ENCODE measurements at places on chromosomes 11 and 22.

DNA sequence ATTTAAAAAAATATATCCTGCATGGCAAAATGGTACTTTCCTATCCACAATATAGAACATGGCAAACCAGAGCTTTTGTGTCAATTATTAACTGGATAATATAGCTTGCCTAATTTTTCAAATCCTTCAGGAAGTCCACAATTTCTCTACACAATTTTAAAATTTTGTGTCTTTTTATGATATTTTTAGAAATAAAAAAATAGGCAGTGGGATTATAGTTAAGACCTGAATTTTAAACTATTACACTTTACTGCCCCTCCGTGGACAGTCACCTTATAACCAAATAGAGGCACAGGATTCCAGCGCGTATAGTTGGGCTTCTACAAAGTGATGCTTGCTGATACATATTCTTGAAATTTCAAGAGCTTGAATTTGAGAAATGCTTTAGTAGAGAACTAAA is 2.1 kb upstream of the DMC1 start:
- DNase-seq: peak; percentile 17

- DNase-seq: no peak
Observed at GRCh38 chr11:25423436-25424199, 908.3 kb upstream of the ANO3 start.

DNA sequence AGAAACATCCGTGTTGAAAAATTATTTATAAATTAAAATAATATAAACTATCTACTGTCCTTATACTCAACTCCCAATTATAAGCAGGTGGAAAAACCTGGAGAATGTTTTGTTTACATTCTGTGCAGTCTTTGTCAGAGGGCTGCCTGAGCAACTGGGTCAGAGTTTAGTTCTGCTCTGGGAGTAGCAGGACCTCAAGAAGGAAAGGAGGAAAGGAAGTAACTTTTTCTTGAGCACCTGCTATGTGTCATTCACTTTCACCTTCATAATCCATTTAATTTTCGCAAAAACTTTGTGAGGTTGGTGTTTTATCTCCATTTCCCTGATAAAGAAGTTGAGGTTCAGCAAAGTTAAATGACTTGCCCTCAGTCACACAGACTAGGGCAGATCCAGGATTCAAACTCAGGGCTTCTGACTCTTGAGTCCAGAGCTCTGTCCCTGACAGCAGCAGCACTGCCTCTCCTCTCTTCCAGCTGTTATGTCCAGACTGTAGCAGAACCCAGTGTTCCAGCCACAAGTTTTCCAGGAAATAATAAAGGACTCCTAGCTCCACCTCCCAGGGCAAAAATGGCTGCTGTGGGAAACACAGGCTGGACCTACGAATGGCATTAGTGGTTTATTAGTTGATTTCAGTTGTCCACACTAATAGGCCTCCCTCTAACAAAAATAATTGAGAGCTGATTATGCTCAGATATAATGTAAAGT is 6.4 kb downstream of the CD3E start:
- DNase-seq: no peak

- DNase-seq: no peak
Observed at GRCh38 chr22:44348971-44349560, 36.3 kb upstream of the SHISAL1 start.

DNA sequence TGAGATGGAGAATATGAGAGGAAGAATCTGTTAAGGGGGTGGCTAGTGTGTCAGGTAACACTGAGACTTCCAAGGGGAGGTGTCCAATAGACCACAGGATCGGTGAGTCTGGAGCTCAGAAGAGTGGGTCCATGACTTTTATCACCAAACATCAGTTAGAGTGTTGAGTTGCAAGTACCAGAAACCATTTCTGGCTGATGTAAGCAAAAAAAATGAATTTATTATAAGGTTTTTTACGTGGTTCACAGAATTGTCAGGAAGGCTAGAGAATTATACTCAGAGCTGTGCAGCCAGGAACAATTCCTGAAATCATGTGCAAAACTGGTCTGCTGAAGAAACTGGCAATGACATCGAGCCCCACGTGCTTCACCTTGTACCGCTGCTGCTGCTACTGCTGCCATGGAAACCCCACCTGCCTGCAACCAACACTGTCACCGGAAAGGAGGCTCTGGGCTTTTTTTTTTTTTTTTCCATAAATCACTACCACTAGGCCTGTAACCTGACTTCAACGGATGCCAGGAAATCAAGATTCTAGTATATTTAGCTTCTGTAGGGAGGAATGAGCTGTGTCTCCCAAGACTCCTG is 16.6 kb upstream of the STK33 start:
- no peak for DNase-seq

DNA sequence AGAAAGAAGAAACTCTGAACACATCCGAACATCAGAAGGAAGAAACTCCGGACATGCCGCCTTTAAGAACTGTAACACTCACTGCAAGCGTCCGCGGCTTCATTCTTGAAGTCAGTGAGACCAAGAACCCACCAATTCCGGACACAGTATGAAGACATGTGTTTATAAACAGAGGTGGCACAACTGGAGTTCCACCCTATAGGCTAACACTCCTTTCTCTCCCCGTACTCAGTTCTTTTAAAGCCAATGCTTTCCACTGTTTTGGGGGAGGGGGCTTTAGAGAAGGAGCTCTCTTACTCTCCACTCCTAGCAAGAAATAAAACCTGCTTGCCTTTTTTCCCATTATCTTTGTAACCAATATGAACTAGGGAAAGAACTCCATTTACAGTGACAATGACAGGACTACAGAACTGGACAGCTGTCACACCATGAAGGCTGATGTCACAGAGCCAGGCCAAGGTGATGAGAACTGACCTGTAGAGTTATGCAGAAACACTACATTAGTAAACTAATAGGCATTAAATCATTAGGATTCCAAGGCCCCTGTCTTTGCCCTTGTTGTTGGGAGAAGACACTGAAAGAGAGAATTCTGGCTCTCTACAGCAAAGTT is 733 bp downstream of the TRIM5 start:
- no peak for DNase-seq

DNA sequence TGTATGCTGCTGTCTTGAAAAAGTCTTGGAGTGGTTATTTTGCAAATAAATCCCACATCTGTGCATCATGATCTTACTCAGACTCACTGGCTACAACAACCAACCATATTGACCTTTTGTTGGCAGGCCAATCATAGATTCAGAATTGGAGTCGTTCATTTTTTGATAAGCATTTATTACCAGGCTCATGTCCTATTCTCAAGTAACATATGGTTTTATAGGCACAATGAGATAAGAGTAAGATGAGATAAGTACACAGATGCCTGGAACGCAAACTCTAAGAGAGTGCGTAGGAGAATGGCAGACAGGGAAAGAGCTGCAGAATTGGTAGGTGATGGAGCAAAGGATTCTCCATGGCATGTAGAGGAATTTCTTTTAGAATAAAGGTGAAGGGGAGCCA is 71.6 kb upstream of the SLC5A12 start:
- DNase-seq: no peak

DNA sequence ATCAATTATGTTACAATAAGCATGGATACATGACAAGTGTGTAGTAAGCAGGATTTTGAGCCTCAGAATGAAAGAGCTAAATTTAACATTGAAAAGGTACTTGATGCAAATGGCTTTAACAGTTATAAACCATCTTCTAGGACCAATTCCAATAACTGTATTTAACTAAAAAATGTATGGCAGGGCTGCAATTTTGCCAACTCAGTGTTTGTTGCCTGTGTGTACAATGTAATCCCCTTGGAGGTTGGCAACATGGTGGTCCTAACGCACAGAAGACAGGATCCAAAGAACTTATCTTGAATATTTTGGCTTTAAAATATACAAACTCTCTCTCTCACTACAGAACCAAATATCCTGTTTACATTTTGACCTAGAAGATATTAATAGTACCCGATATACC is 2314.1 kb downstream of the LRRC4C start:
- DNase-seq: no peak

GRCh38 chr11:69854713-69855112 is 35.5 kb upstream of the FGF3 start:
- DNase-seq: no peak

DNA sequence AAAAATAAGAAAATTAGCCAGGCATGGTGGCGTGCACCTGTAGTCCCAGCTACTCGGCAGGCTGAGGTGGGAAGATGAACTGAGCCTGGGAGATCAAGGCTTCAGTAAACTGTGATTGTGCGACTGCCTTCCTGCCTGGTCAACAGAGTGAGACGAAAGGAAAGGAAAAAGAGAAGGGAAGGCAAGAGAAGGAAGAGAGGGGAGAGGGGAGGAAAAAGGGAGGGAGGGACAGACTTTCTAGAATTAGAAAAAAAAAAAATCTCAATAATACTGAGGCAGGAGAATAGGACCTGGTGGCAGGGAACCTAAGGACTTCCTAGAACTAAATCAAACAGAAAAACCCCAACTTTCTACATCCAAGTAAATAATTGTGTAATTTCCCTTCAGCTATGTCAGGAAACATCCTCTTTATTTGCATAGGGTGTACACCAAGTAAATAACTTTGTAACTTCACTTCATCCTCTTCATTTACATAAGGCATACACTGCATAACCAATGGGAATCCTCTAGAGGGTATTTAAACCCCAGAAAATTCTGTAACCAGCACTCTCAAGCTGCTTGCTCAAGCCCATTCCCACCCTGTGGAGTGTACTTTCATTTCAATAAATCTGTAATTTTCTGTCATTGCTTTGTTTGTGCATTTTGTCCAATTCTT is 8.7 kb downstream of the SBF2 start:
- no peak for DNase-seq

DNA sequence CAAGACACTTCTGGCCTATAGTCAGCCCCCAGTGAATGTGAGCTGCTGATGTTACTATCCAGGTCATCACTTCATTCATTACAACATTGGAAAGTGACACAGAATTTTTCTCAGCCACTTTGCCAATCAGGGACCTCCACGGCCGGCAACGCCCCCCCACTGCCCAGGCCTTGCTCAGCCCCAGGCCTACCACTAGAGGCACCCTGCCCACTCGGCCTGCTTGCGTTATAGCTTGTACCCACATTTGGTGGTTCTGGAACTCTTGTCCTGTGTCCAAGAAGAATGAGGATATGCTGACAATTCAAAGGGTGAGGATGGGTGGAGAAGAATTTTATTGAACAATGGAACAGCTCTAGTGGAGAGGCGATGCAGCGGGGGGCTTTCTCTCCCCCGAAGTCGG is 96.2 kb downstream of the TSPAN18 start:
- no peak for DNase-seq

- no peak for DNase-seq
Observed at GRCh38 chr11:95339086-95339901, 108.3 kb upstream of the SESN3 start.

GRCh38 chr11:124791626-124792341 is 8.4 kb downstream of the MSANTD2 start:
- DNase-seq: no peak

DNA sequence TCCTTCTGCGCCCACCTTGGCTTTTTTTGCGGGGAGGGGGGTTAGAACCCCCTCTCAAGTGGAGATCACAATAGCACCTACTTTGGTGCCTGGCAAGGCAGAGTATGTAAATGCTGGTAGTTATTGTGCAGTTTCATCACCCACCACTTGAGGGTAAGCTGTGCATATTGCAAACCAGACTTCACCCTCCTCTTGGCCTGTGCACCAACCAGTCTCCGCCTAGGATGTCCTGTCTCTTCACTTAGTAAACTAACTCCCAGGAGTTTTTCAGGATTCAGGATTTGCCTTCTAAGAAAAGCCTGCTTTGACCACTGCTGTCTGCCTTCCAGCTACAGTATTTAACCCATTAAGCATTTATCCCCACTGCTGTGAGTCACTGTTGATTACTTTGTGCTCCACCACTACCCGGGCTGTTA is 2.0 kb upstream of the UBXN1 start:
- no peak for DNase-seq

- no peak for DNase-seq
Observed at GRCh38 chr11:69089258-69089657, 40.5 kb downstream of the TPCN2 start.

GRCh38 chr11:60984149-60984548 is 12.7 kb downstream of the CD6 start:
- no peak for DNase-seq

Data from hypothalamus (tissue), 51 donors.